ENCODE measurements at places on chromosomes 1 and 21.

DNA sequence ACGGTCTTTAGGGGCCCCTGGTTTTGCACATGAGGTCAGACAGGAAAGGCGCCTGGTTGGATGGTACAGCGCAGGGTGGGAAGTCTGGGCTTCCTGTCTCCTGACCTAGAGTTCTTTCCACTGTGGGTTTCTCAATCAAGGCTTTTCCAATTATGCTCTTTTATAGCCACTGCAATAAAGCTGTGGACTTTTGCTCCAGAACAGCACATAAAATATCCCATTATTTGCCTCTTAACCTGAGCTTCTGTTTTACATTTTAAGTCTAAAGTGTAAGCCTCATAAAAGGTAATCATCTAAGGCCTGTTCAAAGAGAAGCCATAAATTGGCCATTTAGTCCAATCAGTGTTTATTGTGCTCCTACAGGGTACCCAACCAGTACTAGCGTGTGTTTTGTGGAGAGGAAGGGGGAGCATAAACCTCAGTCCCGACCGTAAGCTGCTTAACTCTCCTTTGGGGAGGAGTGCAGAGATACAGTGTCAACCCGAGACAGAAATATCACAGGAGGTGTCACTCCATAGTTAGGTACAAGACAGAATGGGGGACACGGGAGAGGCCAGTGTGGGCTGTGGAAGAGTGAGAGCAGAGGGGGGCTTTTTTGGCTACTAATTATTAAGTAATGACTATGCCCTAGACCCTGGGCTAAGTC is 270.0 kb downstream of the TRABD2B start:
- DNase-seq = no peak

DNA sequence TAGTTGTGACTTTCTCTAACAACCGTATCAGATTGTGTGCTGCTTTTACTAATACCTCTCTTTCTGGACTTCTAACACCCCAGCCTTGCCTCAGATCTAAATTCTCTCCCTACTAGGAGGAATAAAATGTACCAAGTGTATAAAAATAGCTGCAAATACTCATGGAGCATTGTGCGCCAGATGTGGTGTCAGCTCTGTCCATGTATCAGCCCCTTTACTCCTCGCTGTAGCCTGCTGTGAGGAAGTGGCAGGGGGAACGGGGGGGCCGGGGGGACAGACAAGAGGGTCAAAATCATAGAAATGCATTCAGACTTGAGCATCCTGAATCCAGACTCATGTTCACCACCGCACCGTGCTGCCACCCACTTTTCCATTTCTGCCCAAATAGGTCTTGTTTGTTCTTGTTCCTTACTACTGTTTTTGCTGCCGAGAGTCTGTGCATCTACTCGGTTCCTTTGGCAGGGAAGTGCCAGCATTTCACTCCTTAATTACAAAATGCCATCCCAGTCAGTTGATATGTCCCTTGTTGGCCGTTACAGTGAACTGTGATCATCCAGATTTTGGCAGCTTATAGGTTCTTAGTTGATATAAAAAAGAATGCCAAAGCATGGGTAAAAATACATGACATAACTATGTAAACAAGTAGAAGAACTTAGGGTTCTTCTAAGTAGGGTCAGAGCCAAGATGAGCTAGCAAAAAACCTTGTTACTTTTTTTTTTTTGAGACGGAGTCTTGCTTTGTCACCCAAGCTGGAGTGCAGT is 76.4 kb downstream of the UBE4B start:
- peak; percentile 9 for DNase-seq

- DNase-seq = no peak
Observed at GRCh38 chr1:192529811-192530210, 45.8 kb upstream of the RGS1 start.

DNA sequence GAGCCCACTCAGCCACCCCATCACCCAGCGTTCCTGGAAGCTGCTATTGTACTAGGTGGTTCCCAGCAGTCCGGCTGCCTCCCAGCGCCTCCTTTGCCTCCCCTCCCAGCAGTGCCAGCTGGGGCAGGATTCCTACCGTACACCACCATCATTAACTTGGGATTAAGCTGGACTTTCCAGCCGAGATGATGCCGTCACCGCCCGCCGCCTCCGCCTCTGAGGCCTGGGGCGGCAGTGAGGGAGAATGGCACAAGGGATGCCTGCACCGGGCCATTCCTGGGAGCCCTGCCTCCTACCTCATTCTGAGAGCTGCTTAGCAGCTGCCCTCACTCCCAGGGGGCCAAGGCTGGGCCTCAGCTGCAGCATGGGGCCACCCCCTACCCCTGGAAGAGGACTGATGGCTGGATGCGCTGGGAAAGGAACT is 13.2 kb downstream of the CNTN2 start:
- no peak for DNase-seq

DNA sequence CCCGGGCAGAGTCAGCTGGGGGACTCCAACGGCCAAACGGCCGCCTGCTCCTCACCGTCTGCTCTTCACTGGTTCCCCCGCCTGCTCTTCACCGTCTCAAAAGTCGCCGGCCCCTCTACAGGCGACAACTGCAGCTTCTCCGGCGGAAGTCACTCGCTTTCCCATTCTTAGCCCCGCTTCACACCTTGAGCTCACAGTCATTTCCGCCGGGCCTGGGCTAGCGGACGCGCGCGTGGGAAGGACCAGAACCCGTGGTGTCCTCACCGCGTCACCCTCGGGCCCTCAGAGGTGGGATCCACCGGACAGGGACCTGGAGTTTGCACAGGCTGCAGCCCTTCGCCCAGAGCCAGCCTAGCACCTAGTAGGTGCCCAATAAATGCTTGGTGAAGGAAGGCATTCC is 27.9 kb upstream of the HJV start:
- DNase-seq = no peak

DNA sequence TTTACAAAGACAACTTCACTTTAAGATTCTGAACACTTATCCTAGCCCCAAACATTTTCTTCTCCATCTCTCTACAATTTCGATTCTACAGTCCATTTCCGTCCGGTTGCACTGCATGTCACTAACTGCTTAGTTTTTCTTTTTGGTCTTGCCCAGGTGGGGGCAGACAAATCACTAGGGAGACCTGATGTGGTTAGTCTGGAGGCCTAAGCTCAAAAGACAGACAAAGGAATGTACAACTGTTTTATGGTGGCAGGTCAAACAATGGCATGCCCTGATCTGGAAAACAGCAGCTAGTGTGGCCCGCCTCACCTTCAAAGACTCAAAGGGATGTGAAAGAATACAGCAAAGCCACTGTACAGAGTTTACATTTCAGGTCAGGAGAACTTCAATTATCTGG is 3.8 kb downstream of the ETV3 start:
- DNase-seq = no peak
